ENCODE measurements at places on chromosomes 5 and 9. TPM values are rescaled to one million over a fixed set of nuclear protein-coding genes. Genes with fewer than 3 reads are reported as not detected.

DNLZ gene
- total RNA-seq, result 10.4 TPM

EGR1 gene
- 0.94 TPM for total RNA-seq

GABRG2 gene
- not detected for total RNA-seq

IRX4 gene
- total RNA-seq, result not detected

PIP5KL1 gene
- 0.94 TPM for total RNA-seq

MYMK gene
- total RNA-seq, result not detected

OR1J2 gene
- total RNA-seq, result 0.30 TPM

LCN9 gene
- total RNA-seq, result not detected

GPR150 gene
- total RNA-seq, result 0.45 TPM

IL5 gene
- not detected for total RNA-seq

ADRB2 gene
- 1.1 TPM for total RNA-seq

DTWD2 gene
- 3.4 TPM for total RNA-seq

DRD1 gene
- total RNA-seq, result 0.70 TPM

NME5 gene
- 2.1 TPM for total RNA-seq

ARSI gene
- total RNA-seq, result 2.3 TPM

IFNA13 gene
- total RNA-seq, result not detected

SPATA24 gene
- total RNA-seq, result 3.5 TPM

STOML2 gene
- 154 TPM for total RNA-seq

ALDH7A1 gene
- total RNA-seq, result 43.2 TPM

Measured in smooth muscle cell of the coronary artery (primary cell).